ENCODE measurements at places on chromosomes 1 and 21.
A peak's percentile ranks its signal among the peaks of the same experiment; 100 is the strongest.

DNA sequence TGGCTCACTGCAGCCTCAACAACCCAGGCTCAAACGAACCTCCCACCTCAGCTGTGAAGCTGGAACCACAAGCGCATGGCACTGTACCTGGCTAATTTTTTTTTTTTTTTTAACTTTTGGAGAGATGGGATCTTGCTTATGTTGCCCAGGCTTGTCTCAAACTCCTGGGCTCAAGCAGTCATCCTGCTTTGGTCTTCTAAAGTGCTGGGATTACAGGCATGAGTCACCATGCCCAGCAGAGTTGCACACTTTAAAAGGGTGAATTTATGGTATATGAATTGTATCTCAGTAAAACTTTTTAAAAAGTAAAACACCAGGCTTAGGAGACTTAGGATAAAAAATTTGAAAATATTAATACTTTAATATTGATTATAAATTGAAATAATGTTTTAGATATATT is 99.1 kb downstream of the CLEC20A start:
- DNase-seq = no peak

- DNase-seq = no peak
Measured at GRCh38 chr1:80375662-80376061, 1369.1 kb upstream of the ADGRL4 start.

DNA sequence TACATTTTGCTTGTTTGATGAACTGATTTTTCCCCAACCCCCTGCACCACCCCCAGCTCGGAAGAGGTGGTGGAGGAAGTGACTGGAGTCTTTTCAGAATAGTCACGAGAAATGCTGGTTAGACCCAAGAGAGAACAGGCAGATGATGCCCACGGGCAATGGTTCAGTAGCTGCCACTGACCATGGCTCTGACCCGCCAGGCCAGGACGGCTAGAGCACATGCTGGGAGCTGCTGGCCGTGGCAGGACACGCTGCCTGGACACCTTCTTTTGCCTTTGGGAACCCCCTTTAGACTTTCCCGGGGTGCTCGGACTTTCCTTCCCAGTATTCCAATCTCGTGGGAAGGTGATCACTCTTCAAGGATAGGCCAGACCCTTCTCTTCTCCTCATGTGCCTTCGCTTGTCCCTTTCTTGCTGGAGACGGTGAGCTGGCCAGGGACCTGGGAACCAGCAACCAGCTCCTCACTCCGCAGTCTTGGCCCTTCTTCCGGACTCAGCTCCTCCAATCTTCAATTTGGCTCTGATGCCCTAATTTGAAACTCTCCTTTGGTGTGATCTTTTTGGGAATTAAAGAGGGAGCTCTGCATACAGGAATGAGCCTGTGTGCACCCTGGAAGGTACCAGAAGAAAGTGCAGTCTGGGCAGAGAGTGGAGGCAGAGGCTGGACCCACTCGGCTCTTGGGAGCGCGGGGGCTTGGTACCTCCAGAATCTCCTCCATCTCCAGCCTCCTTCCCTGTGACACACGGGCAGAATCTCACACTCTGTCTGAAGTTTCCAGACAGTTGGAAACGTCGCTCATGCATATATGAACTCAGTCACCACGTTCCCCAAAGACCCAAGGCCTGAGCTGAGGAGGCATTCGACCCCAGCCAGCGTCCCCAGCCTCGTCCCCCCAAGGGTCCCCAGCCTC is 4.0 kb upstream of the PDE9A start:
- no peak for DNase-seq

DNA sequence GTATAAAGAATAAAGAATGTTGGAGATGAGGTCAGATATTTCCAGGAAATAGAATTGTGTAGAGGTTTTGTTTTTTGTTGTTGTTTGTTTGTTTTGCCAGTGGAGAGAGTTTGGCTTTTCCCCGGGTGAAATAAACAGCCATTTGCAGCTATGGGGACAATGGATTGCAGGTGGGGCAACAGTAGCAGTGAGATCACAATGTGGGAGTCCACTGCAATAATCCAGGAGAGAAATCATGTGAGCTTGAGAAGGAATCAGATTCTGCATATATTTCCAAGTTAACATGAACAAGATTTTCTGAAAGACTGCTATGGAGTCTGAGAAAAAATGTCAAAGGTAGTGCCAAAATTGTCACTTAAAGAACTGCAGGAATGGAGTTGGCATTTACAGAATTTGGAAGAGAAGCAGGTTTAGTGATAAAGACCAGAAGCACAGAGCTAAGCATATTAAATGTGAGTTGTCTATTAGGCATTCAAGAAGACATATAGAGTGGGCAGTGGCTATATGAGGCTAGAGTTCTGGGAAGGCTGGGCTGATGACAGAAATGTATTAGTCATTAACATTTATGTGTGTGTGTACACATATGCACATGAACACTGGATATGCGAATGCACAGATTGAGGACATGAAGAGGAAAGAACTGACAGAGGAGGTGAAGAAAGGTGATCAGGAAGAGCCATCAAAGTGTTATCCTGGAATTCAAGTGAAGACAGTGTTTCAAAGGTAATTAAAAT is 729.6 kb upstream of the PTBP2 start:
- DNase-seq = no peak

- no peak for DNase-seq
Measured at GRCh38 chr1:53419034-53419433, 40.2 kb upstream of the DMRTB1 start.

GRCh38 chr1:31487143-31487542 is 74.1 kb downstream of the SERINC2 start:
- no peak for DNase-seq

GRCh38 chr1:38677311-38677710 is 182.3 kb downstream of the RRAGC start:
- no peak for DNase-seq

DNA sequence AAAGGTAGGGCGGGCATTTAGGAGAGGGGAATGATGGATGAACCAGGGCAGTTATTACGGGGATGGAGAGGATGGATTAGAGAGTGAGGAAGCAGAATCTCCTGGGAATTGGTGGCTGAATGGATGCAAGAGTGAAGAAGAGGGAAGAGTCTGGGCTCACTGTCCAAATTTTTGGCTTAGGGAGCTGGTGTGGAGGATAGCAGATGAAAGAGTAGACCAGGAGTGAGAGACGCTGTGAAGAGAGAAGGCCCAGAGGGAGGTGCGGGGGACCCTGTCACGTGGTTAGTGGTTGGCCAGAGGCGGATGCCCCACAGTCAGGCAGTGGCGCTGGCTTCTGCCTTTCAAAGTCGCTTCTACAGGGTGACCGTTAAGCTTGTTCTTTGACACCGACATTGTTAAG is 78.4 kb downstream of the PEX14 start:
- no peak for DNase-seq

DNA sequence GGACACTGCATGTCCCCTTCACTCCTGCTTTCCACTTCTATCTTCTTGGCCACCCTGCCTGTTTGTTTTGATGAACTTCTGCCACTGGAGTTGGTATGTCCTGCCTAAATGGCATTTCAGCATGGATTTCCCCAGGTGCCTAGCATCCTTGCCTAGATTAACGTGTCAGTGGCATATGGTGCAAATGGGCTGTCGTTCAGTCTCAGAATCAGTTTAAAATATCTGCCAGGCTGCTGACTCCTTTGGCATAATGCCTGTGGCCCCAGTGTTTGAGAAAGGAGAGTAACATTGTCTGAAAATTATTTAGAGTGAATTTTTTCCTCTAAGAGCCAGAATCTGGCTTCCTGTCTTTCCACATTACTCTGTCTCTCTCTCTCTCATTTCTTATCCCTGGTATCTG is 64.9 kb upstream of the BARHL2 start:
- no peak for DNase-seq

DNA sequence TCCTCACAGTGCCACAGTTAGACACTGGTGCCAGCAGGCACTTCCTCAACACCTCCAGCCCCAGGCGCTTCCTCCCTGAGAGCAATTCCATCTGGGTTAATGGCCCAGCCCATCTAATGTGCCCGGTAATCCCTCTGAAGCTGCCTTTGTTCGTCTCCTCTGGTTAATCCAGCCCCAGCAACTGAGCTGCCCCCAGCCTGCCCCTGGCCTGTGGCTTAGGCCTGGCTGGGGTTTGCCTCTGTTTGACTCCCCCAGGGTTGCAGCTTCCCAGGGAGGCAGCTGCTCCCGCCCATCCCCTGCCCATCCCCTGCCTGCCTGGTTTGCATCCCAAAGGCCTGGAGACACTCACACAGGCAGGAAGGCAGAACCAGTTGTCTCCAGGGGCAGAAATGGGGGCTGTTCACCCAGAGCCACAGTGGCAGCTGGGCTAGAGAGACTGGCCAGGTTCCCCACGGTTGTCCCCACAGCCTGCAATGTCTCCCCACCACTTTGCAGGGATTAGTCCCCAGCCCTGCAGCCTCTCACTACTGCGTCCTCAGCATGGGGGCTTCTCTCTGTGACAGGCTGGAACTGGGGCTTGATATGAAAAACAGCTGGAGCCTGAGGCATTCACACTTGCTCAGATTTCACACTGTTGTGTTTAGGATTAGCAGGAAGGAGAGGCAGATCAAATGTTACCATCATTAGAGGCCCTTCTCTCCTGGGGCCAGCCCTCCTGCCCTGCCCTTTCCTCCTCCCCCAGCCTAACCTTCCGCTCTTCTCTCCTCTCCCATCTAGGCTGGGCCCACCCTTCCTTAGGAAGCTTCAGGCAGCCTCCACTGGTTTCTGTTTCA is 120.2 kb downstream of the TLR5 start:
- DNase-seq = no peak

DNA sequence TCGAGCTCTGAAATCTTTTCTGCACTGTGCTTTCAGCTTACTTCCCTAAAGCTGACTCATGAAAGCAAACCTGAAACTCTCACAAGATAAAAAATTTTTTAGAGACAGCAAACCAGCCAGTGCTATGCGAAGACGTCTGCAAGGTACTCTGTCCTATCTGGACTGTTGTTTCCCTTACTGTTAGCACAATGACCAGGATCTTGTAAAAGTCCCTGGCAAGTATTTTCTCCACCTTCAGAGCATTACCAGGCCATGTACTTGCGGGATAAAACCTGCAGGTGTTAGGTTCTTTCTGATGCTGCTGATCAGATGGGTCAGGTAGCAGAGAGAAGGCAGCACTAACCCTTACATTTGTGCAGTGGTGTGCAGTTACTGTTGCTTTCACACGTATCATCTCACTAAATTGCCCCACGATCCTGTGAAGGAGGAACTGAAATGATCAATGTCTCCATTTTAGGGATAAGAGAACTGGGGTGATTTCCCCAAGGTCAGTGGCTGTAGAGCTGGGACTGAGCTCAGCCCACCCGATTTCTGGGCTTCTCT is 56.6 kb downstream of the PLXNA2 start:
- no peak for DNase-seq

DNA sequence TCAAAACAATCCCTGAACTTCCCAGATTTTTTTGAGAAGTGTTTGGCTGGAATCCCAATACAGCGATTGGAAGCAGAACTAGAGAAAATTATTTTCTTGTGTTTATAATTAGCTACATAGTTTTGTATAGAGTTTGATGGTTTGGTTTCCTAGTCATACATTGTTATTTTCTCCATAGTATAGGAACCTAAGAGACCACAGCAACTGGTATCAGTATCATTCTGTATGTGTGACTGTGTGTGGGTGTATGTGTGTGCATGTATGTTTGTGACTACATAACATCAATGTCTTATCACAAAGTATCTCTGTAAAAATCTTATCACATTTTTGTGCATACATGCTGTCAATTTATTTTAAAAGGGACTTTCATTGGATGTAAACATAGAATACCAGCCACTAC is 780.5 kb downstream of the MRPL39 start:
- DNase-seq = no peak

- DNase-seq = no peak
Measured at GRCh38 chr21:31078796-31079195, 40.5 kb upstream of the KRTAP19-8 start.

DNA sequence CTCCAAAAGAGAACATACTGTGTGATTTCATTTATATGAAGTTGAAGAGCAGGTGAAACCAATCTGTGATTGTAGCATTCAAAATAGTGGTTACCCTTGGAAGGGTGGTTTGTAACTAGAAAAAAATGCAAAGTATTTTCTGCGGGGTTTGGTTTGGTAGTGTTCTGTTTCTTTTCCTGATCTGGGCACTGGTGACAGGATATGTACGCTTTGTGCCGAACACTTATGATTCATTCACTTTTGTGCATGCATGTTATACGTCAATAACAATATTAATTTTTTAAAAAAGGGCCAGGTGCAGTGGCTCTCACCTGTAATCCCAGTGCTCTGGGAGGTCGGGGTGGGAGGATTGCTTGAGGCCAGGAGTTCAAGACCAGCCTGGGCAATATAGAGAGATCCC is 63.8 kb downstream of the CD34 start:
- DNase-seq = no peak

- no peak for DNase-seq
Measured at GRCh38 chr1:62962901-62963776, 179.2 kb downstream of the ATG4C start.

- DNase-seq = no peak
Measured at GRCh38 chr1:221728037-221728505, 13.8 kb downstream of the DUSP10 start.

GRCh38 chr21:45405819-45406762 is 1.1 kb downstream of the COL18A1 start:
- DNase-seq = no peak

- DNase-seq = no peak
Measured at GRCh38 chr1:54701066-54701465, 14.6 kb upstream of the TTC4 start.

GRCh38 chr1:94925561-94926125 is 1.3 kb downstream of the CNN3 start:
- DNase-seq = peak; percentile 2

GRCh38 chr1:243783714-243784113 is 66.3 kb downstream of the AKT3 start:
- DNase-seq = no peak

- no peak for DNase-seq
Measured at GRCh38 chr21:21187579-21187978, 189.4 kb downstream of the NCAM2 start.

DNA sequence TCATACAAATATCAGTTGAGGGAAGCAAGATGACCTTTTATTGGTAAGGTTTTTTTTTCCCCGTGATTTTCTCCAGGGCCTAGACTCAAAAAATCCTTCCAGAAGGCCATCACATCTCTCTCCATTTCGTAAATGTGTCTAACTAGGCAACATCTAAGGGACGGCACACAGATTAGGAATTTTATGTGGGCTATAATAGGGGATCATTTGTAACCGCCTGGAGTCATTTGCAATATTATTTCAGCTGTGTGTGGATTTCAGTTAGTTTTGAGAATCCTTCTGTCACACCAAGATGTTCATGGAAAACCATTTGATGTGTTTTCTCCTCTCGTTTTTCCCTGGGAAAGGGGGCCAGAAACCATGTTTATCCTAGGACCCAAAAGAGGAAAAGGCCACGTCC is 63.1 kb downstream of the ATP5PO start:
- no peak for DNase-seq

DNA sequence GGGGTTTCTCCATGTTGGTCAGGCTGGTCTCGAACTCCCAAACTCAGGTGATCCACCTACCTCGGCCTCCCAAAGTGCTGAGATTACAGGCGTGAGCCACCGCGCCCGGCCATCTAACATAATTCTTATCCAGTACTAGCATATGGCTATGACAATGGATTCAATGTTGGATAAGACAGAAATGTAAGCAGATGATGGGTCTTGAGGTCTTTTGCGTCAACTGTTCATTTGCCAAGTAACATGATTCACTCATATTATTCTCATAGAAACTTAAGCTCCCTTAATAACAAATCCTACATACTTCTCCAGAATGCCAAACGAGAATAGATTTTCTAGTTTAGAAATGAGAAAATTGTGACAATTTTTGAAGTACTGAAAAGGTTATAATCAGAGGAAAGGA is 170.3 kb downstream of the RGS7 start:
- no peak for DNase-seq
